ENCODE measurements at places on chromosomes 7 and 10.

DNA sequence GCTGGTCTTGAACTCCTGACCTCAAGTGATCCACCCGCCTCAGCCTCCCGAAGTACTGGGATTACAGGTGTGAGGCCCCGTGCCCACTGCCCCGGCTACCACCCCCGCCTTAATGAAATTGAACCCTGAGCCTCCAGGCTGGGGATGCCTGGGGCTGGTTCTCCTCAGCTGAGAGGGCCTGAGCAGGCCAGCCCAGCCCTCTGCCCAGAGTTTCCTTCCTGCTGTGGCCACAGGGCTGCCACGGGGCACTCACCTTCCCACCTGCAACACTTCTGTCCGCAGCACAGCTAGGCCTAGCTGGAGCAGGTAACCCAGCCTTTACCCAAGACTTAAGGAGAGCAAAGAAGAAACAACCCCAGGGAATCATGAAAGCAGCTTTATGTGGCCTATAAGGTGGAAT, 78.1 kb upstream of the ANLN start:
- no peak for DNase-seq

- DNase-seq, result no peak
Observed at GRCh38 chr10:74077416-74077815, 73.2 kb downstream of the AP3M1 start.

GRCh38 chr10:52213321-52213752, 100.7 kb upstream of the DKK1 start:
- DNase-seq, result no peak

DNA sequence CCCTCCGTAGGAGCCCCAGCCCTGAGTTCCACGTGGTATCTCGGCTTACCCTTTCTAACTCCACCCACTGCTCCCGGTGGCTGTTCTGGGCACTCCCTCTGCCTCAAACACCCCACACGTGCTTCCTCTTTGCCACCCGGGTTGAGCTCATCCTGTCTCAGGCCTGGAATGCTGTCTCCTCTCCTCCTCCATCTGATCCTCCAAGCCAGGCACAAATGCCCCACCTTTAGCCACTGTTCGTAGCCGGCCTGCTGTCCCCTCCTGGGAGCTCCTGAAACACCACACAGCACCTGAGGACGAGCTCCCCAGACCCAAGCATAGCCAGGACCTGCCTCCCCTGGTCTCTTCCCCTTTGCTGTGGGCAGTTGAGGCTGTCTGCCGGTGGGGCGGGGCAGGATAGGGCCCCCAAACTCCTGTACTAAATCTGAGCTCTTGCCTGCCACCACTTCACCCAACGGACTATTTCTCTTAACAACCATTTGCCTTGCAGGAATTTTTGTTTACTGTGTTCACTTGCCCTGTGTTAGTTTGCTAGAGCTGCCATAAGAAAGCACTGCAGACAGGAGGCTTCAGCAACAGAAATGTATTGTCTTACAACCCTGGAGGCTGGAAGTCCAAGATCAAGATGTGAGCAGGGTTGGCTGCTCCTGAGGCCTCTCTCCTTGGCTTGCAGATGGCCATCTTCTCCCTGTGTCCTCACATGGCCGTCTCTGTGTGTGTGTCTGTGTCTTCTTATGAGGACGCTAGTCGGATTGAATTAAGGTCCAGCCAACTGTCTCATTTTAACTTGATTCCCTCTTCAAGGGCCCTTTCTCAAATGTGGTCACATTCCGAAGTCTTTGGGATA, 58.3 kb upstream of the SHH start:
- DNase-seq, result no peak

GRCh38 chr10:970311-971149, 17.7 kb upstream of the GTPBP4 start:
- DNase-seq, result no peak

DNA sequence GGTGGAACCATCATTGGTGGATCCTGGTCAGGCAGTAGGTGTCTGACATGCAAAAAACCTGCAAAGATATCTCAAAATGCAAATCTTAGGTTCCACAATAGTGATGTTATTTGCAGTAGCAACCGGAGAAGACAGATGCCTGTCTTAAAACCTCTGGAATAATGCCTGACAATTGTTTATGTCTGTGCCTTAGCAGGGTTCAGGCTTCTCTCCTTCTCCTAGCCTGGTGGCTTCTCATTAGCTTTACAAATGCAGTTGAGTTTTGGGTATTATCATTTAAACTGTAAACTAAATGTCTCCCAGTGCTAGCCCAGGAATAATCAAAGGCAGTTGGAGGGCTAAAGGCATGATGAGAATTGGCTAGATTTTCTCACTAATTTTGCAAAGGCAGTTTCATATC, 146.3 kb upstream of the NRG3 start:
- DNase-seq, result no peak

DNA sequence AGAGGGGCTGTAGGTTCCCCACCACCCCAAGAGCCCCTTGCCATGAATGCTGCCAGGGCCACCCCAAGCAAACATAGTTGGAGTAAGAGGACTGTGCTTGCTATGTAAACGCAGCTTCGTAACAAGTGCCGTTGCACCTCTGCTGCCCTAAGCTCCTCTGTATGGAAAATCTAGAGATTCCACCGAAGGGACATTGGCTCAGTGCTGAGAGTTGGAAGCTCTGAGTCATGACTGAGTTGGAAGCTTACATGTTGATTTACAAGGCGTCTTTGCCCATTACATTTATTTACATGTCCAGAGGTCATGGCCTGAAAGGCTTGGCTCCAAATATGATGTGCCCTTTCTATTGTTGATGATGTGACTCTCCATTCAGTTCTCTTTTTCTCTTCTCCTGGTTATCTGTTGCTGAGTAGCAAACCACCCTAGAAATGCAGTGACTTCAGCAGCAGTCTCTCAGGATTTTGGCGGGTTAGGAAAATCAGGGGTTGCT, 233.1 kb upstream of the TCF7L2 start:
- DNase-seq, result no peak

DNA sequence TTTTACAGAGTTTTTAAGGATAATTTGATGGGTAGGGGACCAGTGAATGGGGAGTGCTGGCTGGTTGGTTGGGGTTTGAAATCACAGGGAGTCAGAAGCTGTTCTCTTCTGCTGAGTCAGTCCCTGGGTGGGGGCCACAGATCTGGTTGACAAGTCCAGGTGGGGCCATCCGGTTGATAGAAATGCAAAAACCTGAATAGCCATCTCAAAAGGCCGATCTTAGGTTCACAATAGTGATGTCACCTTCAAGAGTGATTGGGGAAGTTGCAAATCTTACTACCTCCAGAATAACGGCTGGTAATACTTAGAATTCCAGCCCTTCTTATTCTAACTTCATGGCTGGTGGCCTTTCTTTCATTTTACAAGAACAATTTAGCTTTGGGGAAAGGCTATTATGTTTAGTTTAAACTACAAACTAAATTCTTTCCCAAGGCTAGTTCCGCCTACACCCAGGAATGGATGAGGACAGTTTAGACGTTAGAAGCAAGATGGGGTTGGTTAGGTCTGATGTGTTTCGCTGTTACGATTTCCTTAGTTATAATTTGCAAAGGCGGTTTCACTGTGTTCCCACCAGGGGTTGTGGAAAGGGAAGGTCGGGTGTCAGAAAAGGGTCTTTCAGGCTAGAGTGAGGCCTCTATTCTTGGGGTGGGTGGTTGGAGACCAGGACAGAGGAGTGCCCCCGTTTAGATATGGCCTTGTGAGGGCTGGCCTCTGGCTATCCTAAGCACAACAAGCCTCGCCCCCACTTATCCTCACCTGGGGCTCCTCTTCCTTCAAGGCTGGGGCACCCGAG, 27.4 kb downstream of the IFT22 start:
- DNase-seq, result no peak

- DNase-seq, result no peak
Observed at GRCh38 chr7:157357129-157358040, 20.6 kb downstream of the DNAJB6 start.

DNA sequence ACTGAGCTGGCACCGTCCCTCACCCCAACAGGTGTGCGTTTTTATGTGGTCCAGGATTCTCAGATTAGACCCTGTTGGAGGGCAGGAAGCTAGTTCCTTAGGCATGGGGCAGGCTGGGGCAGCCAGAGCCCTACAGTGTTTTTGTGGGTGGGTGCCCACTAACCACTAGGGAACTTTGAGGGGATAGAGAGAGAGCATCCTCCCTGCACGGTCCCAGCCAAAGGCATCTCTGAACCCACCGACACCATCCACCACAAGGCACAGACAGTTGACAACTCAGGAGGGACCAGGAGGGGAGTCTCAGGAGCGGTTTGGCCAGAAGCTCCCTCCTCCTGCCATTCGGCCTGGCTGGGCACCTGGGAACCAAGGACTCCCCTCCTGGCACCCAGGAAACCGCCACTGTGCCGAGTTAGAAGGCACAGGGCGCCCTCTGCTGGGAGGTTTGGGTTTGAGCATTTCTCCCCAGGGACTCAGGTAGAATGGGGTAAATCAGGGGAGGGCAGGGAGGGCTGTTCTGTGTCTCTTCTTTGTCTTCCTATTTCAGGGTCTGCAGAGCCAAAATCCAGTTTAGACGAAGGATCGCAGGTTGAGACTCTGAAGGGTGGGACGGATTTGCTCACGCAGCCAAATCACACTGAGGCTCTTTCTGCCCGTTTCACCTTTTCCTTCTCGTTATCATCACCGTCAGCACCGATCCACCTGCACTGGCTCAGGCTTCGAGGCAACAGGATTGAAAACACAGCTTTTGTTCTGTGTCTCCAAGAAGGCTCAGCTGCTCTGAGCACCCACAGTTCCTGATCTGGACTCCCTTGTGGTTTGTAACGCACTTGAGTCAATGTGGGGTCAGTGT, 84.8 kb upstream of the COL13A1 start:
- no peak for DNase-seq

GRCh38 chr7:21948887-21949540, 3.3 kb upstream of the CDCA7L start:
- no peak for DNase-seq

DNA sequence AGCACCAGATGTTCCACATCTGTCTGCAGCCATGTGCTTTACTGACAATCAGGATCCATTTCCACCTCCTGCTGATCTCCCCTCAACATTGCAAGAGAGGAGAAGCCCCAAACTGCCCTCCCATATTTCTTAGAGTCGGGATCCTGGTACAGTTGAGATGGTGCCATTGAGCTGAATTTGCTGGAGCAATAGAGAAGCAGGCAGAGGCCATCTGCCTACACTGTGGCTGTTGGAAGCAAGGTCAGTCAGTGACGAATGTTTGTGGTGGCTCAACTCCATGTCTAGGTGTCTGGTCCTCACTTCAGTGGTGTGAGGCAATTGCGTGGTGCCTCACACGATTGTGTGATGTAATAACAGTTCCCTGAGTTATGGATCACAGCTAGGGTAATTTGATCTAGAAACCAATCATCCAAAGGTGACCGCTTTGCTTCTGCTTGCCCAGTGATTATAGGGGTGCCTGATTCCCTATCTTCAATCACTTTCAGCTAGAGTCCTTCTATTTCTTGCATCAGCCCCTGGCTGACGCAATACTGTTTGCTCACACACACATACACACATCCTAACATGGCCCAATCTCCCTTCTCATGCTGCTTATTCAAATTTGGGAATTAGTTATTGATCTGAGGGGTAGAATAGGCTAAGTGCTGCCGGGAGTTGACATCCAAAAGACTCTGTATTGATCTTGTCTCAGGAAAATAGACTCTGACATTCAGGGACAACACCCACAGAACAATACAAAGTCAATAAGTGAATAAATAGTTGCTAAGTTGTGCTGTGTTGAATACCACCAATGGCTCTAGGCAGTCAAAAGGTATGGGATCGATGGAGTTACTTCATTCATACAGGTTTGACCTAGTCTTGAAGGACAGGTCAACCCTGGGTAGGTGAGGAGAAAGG, 46.1 kb upstream of the SLC35B4 start:
- no peak for DNase-seq

DNA sequence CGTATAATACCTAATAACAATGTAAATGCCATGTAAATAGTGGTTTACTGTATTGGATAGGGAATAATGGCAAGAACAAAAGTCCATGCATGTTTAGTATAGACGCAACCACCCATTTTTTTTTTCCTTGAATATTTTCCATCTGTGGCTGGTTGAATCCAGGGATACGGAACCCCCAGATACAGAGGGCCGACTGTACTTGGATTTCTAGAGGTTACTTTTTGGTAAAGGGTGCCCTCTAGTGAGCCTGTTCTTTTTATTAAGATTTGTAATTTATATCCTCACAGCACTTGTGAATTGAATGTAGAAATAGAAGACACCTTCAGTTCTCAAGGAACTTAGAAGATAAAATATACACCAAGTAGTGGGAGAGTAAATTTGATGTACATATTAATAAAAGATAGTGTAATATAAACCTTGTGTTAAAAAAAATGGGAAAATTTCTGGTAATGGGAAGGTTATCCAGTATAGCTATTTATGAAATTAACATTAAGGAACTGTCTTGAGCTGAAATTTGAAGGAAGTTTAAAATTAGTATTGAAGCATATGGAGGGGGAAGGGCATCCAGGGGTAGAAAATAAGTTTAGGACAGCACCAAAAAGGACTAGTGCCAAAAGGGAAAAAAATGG, 32.0 kb downstream of the EXOC6 start:
- no peak for DNase-seq

- DNase-seq, result no peak
Observed at GRCh38 chr7:88546808-88547207, 212.7 kb upstream of the ZNF804B start.

DNA sequence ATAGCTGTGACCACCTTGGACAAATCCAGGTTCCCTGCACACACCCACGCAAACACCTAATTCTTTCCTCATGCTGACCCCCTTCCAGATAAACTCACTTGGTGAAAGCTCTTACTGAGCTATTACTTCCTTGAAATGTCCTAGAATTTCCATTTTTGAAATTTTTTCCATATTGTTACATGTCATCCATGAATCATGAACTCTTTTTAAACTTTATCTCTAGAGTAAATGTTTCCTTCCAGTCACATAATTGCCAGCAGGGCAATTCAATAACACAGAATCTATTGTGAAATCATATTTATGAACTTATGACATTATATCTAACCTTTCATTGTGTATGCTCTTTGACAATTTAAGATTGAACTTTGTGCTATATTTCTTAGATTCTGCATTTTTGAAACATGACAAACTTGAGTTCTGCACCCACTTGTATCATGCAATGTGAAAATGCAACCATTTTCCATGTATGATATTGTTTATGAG, 26.8 kb upstream of the FGL2 start:
- DNase-seq, result no peak

DNA sequence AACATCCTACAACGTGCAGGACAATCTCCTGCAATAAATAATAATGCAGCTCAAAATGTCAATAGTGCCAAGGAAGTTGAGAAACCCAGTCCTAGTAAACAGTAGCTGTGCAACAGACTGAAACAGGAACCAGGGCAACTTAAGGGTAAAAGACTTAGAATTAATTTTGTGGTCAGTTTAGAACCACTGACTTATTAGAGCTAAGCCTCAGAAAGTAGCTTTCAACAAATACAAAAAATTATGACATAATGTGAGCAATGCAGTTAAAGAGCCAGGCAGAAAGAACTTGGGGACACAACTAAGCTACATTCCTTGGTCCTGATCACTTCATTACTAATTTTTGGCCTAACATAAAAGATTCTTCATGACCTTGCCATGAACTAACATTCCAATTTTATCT, 195.4 kb downstream of the MACC1 start:
- no peak for DNase-seq

GRCh38 chr7:36390199-36391090, 783 bp downstream of the ANLN start:
- peak; percentile 96 for DNase-seq

GRCh38 chr7:37061849-37062559, 337.7 kb upstream of the AOAH start:
- no peak for DNase-seq

Measured in RWPE2 (cell line).